ENCODE measurements at places on chromosomes 1 and 21.
A peak's percentile ranks its signal among the peaks of the same experiment; 100 is the strongest.

DNA sequence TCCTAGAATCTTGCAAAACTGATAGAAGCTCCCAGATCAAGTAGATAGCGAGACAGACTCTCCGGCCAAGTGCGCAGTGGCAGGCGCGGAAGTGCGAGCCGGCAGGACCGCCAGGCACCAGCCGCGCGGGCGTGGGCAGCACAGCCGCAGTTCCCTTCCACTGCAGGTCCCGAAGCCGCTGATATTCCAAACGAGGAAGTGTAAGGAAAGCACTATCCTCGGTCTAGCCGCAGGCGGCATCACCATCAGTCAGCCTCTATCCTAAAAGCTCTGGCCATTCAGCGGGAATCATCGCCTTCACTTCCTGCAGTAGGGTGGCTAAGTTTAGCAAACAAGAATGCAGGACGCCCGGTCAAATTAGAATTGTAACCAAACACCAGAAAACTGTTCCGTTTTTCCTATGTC, 710 bp downstream of the GLRX2 start:
- peak; percentile 46 for DNase-seq

DNA sequence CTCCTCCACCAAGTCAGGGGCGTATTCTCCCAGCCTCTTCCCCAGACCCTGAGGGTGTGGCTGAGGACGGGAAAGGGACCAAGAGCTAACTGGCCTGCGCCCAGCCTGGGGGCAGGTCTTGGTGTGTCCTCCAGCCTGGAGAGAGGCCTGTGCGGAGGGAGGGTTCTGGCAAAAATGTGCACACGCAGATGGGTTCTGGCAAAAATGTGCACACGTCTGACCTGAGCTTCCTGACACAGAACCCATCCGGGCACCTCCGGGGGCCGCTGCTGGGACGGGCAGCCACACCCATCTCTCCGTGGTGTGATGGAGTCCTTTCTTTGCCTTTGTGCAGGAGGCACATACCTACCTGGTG, 23.1 kb upstream of the PKP1 start:
- no peak for DNase-seq

- no peak for DNase-seq
Measured at GRCh38 chr1:18716112-18716784, 85.6 kb downstream of the PAX7 start.

- no peak for DNase-seq
Measured at GRCh38 chr1:40532844-40533424, 1.5 kb downstream of the ZNF684 start.

GRCh38 chr1:38803647-38804046, 55.9 kb downstream of the RRAGC start:
- DNase-seq: no peak

DNA sequence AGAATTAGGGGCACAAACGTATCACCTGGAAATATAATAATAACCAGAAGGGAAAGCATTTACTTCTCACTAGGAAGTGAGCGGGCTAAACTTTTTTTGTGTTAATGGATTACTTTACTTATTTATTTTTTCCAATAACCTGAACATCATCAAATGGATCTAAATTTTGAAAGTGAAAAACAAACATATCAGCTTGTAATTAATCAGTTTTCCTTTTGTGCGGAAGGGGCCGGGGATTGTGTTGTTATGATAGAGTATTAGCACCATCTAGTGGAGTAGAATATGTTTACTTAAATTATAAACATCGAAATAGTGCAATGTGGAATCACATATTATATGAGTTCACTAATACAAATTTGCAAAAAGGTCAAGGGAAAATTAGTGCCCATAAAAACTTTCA, 9.0 kb downstream of the CFH start:
- DNase-seq: no peak

DNA sequence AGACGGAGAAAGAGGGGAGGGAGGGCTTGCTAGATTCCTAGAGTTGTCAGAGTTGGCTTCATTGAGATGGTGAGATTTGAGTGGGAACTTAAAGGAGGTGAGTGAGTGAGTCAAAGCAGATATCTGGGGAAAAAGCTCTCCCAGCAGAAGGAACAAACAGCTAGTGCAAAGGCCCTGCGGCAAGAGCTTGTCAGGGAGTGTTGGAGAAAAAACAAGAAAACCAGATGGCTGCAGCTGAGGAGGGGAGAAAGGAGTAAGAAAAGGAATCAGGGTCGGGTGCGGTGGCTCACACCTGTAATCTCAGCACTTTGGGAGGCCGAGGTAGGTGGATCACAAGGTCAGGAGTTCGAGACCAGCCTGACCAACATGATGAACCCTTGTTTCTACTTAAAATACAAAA, 40.3 kb upstream of the SPOCD1 start:
- no peak for DNase-seq

GRCh38 chr1:182084487-182085316, 23.2 kb upstream of the ZNF648 start:
- peak; percentile 89 for DNase-seq

- no peak for DNase-seq
Measured at GRCh38 chr1:197320991-197321531, 53.0 kb downstream of the CRB1 start.

DNA sequence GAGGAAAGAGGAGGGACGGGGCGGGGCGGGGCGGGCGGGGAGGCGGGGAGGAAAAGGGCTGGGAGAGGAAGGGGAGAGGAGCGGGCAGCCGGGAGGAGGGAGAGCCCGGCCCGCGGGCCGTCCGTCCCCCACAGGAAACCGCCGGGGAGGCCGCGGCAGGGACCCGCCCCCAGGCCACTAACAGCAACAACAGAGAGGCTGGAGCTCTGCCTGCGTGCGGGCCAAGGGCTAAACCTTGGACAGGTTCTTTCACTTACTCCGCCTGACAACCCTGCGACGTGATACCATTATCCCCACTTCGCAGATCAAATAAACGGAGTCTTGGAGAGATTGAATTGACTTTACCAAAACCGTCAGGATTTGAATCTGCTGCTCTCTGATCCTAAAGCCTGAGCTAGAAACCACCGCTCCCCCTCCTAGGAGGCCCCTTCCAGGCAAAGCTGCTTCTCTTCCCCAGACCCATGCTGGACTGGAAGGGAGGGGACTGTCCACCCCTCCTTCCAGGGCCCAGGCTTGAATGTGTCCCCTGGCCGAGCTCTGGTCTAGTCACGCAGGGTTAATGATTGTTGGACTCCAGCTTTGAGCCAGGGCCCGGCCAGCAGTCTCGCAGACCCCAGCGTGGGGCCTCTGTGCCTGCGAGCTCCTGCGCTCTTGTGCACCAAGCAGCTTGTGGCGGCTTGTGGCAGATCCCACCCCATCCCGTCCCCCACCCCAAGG, at the start of gene EVA1B:
Gene EVA1B, minus strand, starts transcription at position 10 of the 717 bp plus-strand sequence. CDS start 608 bp downstream, outside the sequence.
- peak; percentile 65 for DNase-seq

DNA sequence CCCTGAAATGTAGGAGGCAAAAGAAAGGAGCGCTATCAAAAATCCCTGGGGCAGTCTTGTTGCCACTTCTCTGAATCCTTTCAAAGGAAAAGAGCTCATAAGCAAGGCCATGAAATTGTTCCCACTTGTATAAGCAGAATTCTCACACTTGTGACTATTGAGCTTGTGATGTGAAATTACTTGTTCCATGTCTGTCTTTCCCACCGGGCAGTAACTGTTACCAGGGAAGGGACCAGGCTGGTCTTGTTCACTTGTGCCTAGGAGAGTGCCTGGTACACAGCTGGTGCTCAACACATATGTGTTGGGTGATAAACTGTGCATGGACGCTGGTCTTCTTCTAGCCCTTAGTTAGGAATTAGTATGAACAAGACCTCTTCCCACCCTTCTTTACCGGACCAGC, 150.6 kb downstream of the CDC7 start:
- DNase-seq: no peak

- DNase-seq: no peak
Measured at GRCh38 chr1:25197982-25198662, 34.2 kb downstream of the SYF2 start.

DNA sequence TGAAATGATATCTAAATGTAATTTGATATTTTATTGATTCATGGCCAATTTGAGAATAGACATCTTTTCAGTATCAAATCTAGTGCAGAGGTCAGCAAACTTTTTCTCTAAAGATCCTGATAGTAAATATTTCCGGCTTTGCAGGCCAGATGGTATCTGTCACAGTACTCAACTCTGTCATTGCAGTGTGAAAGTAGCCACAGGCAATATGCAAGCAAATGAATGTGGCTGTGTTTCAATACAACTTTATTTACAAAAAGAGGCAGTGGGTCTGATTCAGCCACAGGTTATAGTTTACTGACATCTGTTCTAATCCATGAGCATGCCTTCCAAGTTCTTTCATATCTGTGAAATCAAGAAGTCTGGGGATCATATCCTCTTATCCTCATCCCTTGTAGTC, 221.2 kb downstream of the PRDM2 start:
- no peak for DNase-seq

DNA sequence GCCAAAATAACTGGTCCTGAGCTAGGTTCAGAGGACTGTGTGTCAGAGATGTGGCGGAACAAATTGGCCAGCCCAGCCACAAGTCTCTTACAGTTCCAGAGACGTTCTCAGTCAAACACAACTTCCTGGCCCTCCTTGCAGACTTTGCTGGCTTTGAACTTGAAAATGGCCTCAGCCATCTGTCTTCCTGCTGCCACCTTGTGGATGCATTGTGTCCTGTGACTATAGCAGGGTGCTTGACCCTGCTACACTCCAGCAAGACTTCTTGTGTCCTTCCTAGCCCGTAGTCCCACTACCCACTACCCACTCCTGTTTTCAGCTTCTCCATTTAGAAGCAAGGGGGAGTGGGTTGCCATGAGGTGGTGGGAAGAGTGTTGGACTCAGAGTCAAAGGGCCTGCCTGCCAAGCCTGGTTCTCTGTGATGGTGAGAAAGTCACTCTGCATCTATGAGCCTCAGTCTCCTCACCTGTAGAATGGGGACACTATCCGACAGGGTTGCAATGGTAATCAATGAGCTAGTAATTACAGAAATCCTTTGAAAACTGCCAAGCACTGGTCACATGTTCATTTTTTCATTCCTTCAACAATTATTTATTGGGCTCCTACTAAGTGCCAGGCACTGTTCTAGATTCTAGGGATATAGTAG, 109.9 kb downstream of the IGSF21 start:
- no peak for DNase-seq

- DNase-seq: no peak
Measured at GRCh38 chr1:17156108-17156507, 36.9 kb upstream of the PADI2 start.

GRCh38 chr1:243605604-243606003, 244.4 kb downstream of the AKT3 start:
- no peak for DNase-seq

DNA sequence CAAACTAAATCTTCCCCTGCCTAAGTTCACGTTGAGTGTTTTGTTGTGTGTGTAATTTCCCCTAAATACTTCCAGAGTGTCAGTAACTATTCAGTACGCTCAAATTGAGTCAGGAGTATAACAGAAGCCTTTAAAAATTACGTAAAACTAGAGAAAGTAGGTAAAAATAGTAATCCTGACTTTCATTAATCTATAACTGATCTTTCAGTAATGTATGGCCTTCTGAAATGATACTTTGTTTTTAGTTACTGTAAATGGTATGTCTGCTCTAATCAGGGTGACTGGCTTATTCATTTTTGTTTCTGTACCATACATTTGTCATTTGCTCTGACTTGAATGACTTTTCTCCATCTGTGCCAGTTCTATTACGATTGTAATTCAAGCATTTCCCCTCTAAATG, 29.4 kb downstream of the MIER1 start:
- no peak for DNase-seq

- DNase-seq: peak; percentile 22
Measured at GRCh38 chr1:34199927-34200326, 23.2 kb downstream of the C1orf94 start.

GRCh38 chr1:162293073-162293692, 83.5 kb downstream of the SPATA46 start:
- no peak for DNase-seq

DNA sequence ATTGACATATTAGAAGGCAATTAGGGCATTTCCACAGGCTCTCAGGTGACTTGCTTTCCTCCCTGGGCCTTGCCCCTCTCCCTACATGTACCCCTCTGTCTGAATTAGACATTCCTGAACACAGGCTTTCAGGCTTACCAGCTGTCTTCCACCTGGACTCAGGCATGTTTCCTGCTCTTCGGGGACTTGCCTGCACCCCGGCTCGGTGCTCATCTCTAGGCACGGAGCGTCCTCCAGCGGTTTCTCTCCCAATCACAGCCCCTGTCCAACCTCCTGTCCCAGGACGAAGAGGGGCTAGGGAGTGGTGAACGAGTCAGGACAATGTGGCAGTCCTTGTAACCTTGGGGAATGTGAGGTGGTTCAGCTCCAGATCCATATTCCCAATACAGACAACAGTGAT, 4.2 kb downstream of the PROK1 start:
- no peak for DNase-seq

- DNase-seq: no peak
Measured at GRCh38 chr1:15657021-15657420, 27.1 kb upstream of the PLEKHM2 start.

- DNase-seq: no peak
Measured at GRCh38 chr1:234659538-234659937, 49.6 kb upstream of the IRF2BP2 start.

GRCh38 chr1:221069178-221069903, 190.1 kb downstream of the HLX start:
- peak; percentile 22 for DNase-seq

DNA sequence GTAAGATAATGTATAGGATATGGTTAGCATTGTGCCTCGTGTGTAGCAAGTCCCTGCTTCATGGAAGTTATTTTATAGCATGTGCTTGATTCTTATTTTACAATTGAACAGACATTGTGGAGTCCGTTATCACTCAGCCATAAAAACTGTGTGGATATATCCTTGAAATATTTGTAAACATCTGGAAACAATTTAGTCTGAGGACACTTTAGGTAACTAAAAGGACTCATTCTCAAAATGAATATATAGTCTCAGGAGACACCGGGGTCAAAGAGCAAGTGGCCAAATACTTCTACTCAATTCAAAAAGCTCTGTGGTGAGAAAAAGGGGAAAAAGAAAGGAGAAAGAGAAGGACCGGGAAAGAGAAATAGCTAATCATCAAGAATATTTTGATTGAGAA, 23.7 kb downstream of the PRRX1 start:
- no peak for DNase-seq

GRCh38 chr1:58765441-58765840, 18.4 kb downstream of the JUN start:
- no peak for DNase-seq

DNA sequence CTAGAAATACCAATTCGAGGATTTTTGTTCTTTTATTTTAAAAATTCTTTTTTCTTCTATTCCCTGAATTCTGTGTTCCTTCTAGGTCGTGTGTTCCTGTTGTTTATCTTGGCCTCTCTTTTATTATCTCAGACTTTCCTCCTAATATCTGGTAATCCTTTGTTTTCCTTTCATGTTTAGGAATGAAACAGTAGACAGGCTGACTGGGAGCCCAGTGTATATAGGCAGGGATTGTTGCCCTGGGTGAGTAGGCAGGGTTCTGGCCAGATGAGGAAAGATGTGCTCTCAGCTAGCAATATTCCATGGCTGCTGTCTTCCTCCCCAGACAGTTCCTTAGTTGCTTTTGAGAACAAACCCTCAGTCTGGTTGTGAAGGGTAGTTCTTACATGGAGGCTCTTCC, 161.8 kb upstream of the PDE4B start:
- DNase-seq: no peak

- DNase-seq: peak; percentile 32
Measured at GRCh38 chr1:183023146-183023600, at the start of gene LAMC1. LAMC1 (plus strand) TSS chr1:183023420; CDS start chr1:183023717, 297 bp downstream.
